ENCODE measurements at places on chromosomes 3 and 15. TPM values are rescaled to one million over a fixed set of nuclear protein-coding genes. Genes with fewer than 3 reads are reported as not detected.

Gene CCR1
- 5.1 TPM for total RNA-seq

Gene LINGO1
- total RNA-seq: 0.13 TPM

Gene RTP3
- not detected for total RNA-seq

Gene HSPBAP1
- 7.0 TPM for total RNA-seq

Gene IQCF5
- not detected for total RNA-seq

Data from gastroesophageal sphincter (tissue), 4 donors.